Cortex of kidney (tissue), 1 donor: ENCODE measurements at places on chromosomes 2 and 18.

GRCh38 chr2:32246911-32247310 lies 17.8 kb downstream of the NLRC4 start:
- no peak for DNase-seq

DNA sequence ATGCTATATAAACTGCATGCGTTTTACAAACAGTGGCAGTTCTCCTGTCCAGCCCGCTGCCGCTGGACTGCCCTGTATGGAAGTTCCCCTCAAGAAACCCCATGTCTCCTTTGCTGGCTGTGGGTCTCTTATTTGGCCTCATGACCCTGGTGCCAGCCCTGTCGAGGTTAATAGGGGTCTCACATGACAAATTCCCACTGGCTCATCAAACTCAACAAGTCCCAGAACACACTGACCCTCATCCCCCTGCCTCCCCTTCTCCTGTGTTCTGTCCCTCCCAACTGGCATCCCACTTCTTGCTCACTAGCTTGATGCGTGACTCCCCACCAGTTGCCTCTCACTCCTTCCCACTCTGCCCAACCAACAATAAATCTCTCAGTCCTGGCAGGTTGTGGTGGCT lies 137.6 kb upstream of the HS6ST1 start:
- no peak for DNase-seq

DNA sequence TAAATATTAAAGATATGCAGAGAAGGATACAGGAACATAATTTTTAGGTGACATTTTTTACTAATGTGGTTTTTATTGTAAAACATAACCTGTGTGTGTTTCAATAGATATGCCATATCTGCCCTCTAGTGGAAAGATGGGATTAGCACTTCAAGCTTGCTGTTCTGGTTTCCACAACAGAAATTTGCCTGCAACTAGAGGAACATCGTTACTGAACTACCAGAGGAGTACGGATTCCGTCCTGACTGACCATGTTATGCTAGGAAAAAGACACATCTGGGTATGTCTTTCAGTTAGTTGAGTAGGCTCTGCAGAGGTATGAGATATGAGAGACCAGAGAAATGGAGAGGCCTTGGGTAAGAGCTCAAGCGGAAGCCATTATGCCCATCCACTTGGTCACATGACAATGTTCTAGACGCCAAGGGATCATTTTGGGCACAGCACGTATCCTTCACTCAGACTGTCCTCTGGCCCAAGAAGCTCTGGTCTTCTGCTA lies 104.9 kb downstream of the MBD2 start:
- DNase-seq: no peak

DNA sequence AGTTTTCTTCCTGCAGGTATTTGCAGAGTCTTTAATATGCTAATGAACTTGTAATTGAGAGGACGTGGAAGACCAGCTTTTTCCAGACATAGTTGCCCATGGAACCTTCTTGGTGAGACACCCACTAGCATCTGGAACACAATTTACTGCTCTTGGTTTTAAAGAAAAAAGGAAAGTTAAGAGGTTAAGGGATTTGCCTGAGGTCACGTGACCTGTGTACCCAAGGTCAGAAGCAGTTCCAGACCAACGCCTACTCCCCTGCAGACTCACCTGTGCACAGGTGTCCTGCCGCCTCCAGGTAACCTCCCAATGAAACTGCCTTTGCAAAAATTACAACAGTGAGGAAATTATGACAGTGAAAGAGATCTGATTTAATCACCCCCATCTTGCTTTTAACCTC lies 172.7 kb downstream of the ANAPC1 start:
- DNase-seq: no peak

DNA sequence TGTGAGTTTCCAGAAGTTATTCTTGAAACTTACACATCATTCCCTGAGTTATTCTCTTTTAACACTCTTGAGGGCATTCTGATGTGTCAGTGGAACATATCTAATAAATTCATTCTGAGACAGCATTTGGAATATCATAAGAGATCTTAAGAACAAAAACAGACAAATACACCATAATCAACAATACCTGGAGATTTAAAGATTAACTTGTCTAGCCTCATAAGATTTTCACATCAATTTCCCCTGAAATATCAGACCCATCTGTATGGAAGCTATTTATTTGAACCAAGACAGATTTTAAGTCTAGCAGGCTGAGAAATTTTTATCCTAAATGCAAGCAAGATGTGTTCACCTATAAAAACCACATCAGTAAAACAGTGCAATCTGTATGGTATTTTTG lies 181.6 kb downstream of the NYAP2 start:
- no peak for DNase-seq

DNA sequence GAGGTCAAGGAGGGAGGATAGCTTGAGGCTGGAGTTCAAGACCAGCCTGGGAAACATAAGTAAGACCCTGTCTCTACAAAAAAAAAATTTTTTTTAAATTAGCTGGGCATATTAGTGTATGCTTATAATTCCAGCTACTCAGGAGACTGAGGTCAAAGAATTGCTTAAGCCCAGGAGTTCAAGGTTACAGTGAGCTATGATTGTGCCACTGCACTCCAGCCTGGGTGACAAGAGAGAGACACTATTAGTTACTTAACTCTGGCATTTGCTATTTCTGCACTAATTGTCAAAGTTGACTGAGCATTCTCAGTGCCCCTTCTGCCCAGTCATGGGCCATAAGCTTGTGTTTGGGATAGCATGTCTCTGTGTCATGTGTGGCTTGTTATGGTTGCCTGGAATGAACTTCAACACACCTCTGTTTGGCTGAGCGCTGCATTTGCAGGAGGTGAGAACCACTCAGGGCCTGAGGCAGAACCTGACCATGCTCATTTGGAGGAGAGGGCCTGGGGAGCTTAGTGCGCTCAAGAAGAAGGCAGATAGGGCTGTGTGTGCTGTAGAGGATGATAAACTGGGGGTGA lies 77.7 kb downstream of the SH3RF3 start:
- DNase-seq: no peak

DNA sequence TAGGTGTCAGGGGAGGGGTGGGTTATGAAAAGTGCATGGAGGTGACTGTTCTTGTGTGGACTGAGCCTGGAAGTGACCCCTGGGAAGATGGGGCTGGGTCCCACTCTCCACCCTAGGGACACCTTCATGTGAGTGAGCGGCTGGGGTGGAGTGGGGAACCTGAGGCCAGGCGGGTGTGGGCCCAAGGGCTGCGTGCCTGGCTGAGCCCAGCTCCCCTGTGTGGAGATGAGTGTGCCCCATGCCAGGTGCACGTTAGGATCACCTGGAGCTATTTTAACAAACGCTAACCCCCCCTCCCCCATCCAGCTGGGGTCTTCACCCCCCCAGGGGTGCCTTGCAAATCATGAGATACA lies 26.5 kb downstream of the ZAP70 start:
- no peak for DNase-seq
